ENCODE measurements at places on chromosomes 1 and 21. TPM values are rescaled to one million over a fixed set of nuclear protein-coding genes. Genes with fewer than 3 reads are reported as not detected.

The UBE2J2 gene
- total RNA-seq = 58.2 TPM

The KIF1B gene
- 48.9 TPM for total RNA-seq

GRCh38 chr1:59265622-59266021, 31.3 kb upstream of the FGGY start:
- no peak for DNase-seq

- DNase-seq = no peak
Measured at GRCh38 chr1:108889706-108890384, 13.1 kb downstream of the GPSM2 start.

GRCh38 chr1:195769461-195769860, 838.8 kb downstream of the KCNT2 start:
- DNase-seq = no peak

DNA sequence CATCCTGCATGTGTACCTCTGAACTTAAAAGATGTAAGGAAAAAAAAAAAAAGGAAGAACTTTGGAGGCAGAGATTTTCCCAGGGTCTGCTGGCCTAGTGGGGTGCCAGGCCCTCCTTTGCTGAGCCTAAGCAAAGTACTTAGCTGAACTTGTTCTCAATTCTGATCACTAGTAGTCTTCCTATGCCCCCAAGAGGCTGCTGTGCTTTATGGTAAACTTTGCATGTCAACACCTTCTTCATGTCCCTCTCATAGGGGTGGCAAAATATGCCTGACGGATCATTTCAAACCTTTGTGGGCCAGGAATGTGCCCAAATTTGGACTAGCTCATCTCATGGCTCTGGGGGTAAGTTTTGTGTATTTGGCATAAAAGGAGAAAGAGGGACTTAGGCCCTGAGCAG, 1.4 kb upstream of the USP21 start:
- DNase-seq = no peak

GRCh38 chr1:52632732-52633290, at the start of gene SHISAL2A:
Gene SHISAL2A (plus strand): TSS chr1:52633168. CDS start chr1:52633494, 326 bp downstream.
- DNase-seq = no peak

The RUNX1 gene
- 23.9 TPM for total RNA-seq

DNA sequence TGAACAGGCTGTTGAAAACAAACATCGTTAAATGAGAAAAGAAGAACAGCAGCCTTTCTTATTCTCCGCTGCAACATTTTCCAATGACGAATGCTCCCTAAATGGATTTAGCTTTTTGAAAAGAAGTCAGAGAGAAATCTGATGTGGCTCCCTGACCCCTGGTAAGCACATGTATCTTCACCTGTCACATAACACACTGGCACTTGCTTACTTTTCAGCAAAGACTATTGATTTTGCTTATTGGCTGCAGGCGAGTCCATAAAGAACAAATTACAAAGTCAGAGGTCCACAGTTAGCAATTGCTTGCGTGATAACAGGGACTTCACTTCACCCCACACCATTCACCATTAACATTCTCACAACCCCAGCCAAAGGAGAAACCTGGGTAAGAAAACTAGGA, 362.8 kb downstream of the GPATCH2 start:
- no peak for DNase-seq

DNA sequence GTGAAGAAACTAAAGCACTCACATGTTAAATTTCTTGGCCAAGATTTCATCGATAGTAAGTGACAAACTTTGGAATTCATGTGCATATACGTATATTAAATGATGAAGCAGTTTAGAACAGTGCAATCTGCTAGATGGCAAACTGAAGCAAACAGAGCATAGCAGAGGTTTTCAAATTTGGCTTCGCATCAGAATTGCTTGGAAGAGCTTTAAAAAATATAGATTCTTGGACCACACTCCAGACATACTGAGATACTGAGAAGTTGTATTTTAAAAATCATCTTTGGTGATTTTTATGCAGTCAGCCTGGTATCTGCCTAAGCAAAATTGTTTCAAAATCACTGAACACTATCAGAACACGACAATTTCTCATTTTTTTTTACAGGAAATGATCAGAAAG, 709.2 kb downstream of the PLA2G4A start:
- DNase-seq = no peak

GRCh38 chr21:45136927-45137611, 62.7 kb downstream of the ADARB1 start:
- peak; percentile 93 for DNase-seq

The ST6GALNAC5 gene
- total RNA-seq = 2.6 TPM

The CRYAA gene
- not detected for total RNA-seq

The SYCP1 gene
- not detected for total RNA-seq

The ALX3 gene
- not detected for total RNA-seq

DNA sequence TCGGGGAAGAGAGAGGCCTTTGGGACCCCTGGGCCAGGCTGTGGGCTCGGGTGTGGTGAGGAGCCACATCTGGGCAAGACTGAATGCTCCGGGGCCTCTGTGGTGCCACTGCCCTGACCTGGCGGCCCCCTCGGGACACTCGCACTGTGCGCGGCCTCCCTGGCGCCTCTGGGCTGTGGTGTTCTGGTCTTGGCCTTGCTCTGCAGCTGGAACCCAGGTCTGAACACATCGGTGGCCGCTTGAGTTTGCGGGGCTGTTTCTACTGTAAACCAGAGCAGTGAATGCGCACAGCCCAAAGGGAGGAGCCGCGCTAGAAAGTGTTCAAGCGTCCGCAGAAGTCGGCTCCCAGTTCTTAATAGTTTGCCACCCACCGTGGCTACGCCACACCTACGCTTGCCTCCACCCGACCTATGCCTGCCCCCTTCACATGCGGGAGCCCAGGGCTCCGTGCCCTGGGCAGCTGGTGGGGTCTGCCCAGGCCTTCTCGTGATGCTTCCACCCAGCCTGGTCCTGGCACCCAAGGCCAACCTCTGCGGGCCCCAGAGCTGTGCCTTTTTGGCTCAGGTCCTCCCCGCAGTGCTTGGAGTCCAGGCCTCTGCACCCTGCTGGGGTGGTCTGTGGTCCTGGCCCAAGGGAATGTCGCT, 4.4 kb downstream of the PDE9A start:
- DNase-seq = no peak

DNA sequence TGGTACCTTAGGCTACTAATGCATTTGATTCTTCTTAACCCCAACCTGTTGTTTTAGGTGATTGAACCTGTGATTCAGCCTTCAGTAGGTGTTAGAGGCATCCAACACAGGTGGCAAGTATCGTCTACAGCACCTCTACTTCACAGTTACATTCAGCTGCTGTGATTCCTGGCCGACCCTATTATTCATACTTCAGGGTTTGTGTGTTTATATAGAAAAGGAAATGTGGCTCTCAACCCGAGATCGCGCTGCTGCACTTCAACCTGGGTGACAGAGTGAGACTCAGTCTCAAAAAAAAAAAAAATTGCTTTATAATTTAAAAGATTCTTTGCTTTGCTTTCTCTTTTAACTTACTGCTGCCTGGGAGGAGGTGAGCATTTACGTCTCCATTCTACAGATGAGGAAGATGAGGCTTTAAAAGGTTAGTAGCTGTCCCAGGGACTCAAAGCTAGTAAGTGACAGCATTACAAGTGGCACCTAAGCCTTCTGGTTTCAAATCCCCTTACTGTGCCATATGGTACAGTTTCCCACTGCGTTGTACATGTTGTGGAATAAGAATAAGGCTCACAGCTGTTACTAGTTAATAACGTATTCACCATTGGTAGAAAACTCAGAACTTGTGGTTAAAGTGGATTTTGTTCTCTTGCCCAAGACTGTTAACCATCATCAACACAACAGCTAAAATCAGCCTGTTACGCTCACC, 9.9 kb upstream of the GPR25 start:
- no peak for DNase-seq

DNA sequence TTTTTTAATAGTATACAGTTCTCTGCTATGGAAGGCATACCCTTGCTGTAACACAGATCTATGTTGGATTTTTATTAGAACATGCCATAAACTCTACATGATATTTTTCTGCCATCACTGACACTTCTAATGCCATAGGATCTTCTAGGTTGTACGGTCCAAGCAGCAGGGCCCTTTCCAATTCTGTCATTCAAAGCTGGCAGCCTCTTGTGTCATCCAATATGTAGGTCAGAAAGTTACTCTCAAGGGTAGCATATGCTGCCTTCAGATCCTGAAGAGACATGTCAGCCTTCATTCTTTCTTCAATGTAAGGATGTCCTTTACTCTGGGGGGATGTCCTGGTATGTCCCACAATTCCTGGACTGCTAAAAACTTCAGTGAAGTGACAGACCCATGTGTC, 629.2 kb upstream of the USP24 start:
- DNase-seq = no peak

- DNase-seq = no peak
Measured at GRCh38 chr1:169132512-169133227, 26.2 kb downstream of the ATP1B1 start.

DNA sequence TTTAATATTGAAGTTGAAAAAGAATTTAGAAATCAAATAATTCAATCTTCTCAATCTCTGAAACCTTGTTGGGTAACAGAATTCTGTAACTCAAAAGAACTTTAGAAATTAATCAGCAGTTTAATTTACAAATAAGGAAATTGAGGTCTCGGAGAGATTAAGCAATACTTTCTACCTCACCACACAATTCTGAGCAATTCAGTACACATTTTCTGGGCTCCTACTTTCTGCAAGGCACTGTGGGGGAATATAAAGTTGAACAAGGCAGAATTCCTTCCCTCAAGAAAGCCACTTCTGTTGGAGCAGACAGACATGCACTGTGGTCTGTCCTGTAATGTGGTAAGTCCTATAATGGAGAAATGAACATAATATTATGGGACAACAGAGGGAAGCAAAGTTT, 47.7 kb downstream of the MEF2D start:
- no peak for DNase-seq
